Lower lobe of right lung (tissue), 2 donors: ENCODE measurements at places on chromosomes 16 and 17. TPM values are rescaled to one million over a fixed set of nuclear protein-coding genes. Genes with fewer than 3 reads are reported as not detected.

SPDYE4 gene
- not detected for total RNA-seq

RND2 gene
- 0.53 TPM for total RNA-seq

PIEZO1 gene
- 164 TPM for total RNA-seq

NOD2 gene
- 13.2 TPM for total RNA-seq

FBXL16 gene
- total RNA-seq, result 11.0 TPM

CLDN9 gene
- 1.0 TPM for total RNA-seq

RAPGEFL1 gene
- total RNA-seq, result 9.3 TPM

EVPL gene
- 36.8 TPM for total RNA-seq

DNA sequence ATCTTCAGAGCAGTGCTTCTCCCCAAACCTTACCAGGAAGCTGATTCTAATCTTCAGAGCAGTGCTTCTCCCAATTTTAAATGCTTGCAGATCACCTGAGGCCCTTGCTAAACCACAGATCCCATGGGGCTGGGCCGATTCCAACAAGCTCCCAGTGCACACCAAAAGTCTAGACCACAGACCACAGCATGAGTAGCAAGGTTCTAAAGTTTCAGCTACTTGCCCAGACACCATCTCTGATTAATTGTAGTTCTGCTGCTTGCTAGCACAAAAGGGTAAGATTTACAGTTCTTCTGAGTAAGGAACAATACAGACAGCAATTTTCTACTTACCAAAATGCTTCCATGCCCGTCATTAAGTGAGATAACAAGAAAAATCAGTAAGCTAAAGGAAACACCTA, 12.2 kb downstream of the CLEC3A start:
- H3K27ac ChIP-seq, result no peak overlapping the region
- no peak for DNase-seq
- no peaks in the 10 kb centered on the region for H3K4me1 ChIP-seq
- no peaks in the 10 kb centered on the region for H3K36me3 ChIP-seq

GRCh38 chr16:31876951-31877828, 3.6 kb downstream of the ZNF267 start:
- no peak overlapping the region for H3K4me3 ChIP-seq
- no peaks in the 10 kb centered on the region for H3K27me3 ChIP-seq
- no peak for DNase-seq
- H3K36me3 ChIP-seq, result no peaks in the 10 kb centered on the region
- peaks cover 63% of the 10 kb centered on the region for H3K4me1 ChIP-seq
- H3K27ac ChIP-seq, result peak overlapping the region; percentile 9

GRCh38 chr16:76195056-76195455, 82.1 kb upstream of the CNTNAP4 start:
- DNase-seq, result no peak
- H3K36me3 ChIP-seq, result no peaks in the 10 kb centered on the region
- H3K27me3 ChIP-seq, result no peaks in the 10 kb centered on the region
- H3K4me3 ChIP-seq, result no peak overlapping the region

DNA sequence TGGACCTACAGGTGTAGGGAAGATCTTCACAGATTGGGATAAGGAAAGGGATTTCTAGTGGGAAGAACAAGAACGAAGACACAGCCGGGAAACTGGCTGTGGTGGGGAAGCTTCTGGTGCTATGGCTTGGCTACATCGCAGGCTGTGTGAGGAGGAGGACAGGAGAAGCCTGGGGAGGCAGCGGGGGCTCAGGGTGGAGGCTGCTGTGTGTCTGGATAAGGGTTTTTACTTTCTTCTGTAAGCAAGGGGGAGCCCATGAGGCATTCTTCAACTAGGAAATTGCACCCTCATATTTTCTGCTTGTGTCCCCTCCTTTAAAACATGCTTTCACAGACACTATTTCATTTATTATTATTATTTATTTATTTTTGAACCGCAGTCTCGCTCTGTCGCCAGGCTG, 2.9 kb upstream of the RHBDF2 start:
- no peaks in the 10 kb centered on the region for H3K36me3 ChIP-seq
- H3K27me3 ChIP-seq, result no peaks in the 10 kb centered on the region
- peaks cover 35% of the 10 kb centered on the region for H3K4me1 ChIP-seq
- H3K4me3 ChIP-seq, result no peak overlapping the region
- no peak overlapping the region for H3K27ac ChIP-seq

DNA sequence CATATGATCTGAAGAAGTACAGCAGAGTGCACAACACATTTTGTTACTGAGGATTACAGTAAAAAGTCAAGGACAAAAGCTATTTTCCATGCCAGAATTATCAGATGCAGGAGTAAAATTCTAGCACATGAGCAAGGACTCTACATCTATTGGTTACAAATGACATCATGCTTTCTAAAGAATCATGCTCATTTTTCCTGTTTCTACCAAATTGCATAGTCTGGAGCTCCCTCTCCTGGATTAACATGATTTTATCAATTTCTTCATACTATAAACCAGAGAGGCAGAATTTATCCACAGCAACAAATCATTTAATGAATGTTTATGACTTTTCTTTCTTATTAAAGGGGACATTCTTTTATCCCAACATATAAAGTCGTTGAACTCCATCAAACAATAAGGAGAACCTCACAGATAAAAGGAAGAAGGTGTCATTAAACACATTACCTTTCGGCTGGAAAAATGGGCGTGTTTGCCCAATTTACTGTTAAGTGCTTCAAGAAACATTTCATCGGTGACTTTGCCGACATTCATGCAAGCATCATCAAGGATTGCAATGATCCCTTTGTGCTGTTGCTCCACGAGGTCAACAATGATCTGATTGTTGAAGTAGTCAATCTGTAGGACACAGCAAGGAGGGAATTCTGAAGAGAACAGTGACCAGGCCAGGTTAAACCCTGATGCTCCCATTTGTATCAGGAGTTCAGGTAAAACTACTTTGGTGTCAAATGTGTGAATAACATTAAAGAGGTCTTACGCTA, 121.7 kb downstream of the MYO1D start:
- H3K36me3 ChIP-seq, result peaks cover 19% of the 10 kb centered on the region
- H3K4me1 ChIP-seq, result no peaks in the 10 kb centered on the region

DNA sequence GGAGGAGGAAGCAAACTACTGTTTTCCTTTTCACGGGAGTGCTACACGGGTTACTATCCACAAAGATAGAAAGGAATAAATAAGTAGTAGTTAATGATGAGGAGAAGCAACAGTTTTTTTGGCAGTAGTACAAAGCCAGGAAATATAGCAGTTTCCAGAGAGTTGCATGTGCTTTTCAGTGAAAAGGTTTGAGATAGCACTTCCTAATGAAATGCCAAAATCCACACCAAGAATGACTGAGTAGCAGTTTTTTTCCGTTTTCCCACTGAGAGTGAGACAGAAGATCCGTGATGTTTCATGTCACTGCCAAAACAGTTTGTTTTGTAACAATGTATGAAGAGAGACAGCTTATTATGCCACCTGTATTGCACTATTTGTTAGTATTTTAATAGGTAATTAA, 129.1 kb downstream of the STX8 start:
- H3K27ac ChIP-seq, result no peak overlapping the region
- no peak overlapping the region for H3K4me3 ChIP-seq
- H3K27me3 ChIP-seq, result no peaks in the 10 kb centered on the region
- DNase-seq, result no peak

- H3K27ac ChIP-seq, result peak overlapping the region; percentile 72
- DNase-seq, result peak; percentile 57
- no peak overlapping the region for H3K4me3 ChIP-seq
- H3K4me1 ChIP-seq, result peaks cover 43% of the 10 kb centered on the region
- H3K36me3 ChIP-seq, result no peaks in the 10 kb centered on the region
These were observed 73.6 kb downstream of the WIPI1 start for GRCh38 chr17:68383443-68384321.

- H3K27ac ChIP-seq, result no peak overlapping the region
- DNase-seq, result no peak
- H3K36me3 ChIP-seq, result no peaks in the 10 kb centered on the region
- H3K4me3 ChIP-seq, result no peak overlapping the region
- H3K4me1 ChIP-seq, result no peaks in the 10 kb centered on the region
These were observed 336.2 kb upstream of the PMFBP1 start for GRCh38 chr16:72508191-72508590.

- DNase-seq, result no peak
- H3K4me1 ChIP-seq, result peaks cover 23% of the 10 kb centered on the region
- no peaks in the 10 kb centered on the region for H3K27me3 ChIP-seq
- no peak overlapping the region for H3K4me3 ChIP-seq
These were observed 17.6 kb downstream of the TEX2 start for GRCh38 chr17:64245218-64246145.

- H3K4me3 ChIP-seq, result no peak overlapping the region
- H3K27ac ChIP-seq, result no peak overlapping the region
- no peaks in the 10 kb centered on the region for H3K36me3 ChIP-seq
- no peaks in the 10 kb centered on the region for H3K4me1 ChIP-seq
- DNase-seq, result no peak
These were observed 2.6 kb upstream of the CCL22 start for GRCh38 chr16:57355898-57356414.

GRCh38 chr17:81063106-81064093, 28.4 kb downstream of the BAIAP2 start:
- peaks cover 33% of the 10 kb centered on the region for H3K36me3 ChIP-seq
- peak overlapping the region; percentile 54 for H3K27ac ChIP-seq
- DNase-seq, result no peak
- no peak overlapping the region for H3K4me3 ChIP-seq
- H3K27me3 ChIP-seq, result no peaks in the 10 kb centered on the region

- peak; percentile 41 for DNase-seq
- H3K4me1 ChIP-seq, result peaks cover 24% of the 10 kb centered on the region
- H3K4me3 ChIP-seq, result no peak overlapping the region
These were observed 470 bp upstream of the GGT6 start for GRCh38 chr17:4560837-4561256.

DNA sequence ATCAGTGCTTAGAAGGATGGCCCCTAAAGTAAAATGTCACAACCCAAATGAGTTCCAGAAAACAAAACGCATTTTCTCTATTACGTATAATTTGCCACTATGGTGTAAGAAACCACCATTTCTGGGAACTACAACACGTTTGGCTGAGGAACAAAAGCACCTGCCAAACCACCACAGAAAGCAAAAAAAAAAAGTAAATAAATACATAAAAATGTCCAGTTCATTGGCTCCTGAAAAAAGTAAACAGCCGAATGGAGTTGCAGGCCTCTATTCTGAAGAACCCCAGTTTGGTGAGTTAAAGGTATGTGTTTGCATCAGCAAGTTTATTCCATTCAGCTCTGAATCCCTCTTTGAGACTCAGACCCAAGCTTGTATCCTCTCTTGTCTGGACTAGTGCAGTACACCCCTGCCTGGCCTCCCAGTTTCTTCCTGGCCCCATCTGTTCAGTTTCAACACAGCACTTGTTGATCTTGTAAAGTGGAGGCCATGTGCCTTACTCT, 36.9 kb downstream of the ERN1 start:
- DNase-seq, result no peak
- peaks cover 37% of the 10 kb centered on the region for H3K36me3 ChIP-seq
- H3K4me1 ChIP-seq, result peaks cover 57% of the 10 kb centered on the region
- H3K27ac ChIP-seq, result no peak overlapping the region
- H3K4me3 ChIP-seq, result no peak overlapping the region

GRCh38 chr16:27174007-27174406, 29.3 kb upstream of the KDM8 start:
- no peaks in the 10 kb centered on the region for H3K36me3 ChIP-seq
- no peak for DNase-seq
- H3K4me1 ChIP-seq, result no peaks in the 10 kb centered on the region
- no peak overlapping the region for H3K4me3 ChIP-seq
- no peaks in the 10 kb centered on the region for H3K27me3 ChIP-seq

DNA sequence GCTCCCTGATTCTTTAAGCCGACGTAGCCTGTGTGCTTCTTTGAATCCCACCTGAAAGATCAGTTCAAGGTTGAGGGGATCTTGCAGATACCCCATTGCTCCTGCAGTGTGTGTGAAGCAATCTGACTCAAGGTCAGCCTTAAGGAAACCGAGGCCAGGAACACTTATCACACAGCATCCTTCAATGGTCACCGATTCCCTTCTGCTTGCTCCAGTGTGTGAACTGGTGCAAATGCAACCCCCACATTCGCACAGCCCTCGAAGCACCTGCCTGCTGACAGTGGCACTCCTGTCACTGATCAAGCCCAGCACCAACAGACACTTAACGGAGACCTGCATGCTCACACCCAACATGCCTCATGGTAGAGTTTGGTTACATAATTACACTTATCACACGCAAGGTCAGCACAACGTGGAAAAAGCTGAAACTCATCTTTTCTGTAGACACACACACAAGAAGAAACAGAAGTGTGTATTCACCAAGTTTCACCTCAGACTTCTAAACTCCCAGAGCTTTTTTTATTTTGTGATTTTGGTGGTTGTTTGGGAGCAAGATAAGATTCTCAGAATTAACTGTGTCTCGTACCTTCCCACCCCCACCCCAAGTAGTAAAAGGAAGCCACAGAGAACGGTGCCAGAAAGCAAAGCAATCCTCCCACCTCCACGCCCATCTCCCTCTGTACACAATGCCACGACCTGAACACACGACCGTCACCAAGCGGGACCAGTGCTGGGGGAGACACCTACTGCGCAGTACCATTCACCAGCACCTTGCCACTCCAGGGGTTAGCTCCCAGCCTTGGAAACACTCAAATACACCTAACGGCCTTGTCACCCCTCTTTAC, 37.2 kb downstream of the LITAFD start:
- peaks cover 95% of the 10 kb centered on the region for H3K36me3 ChIP-seq
- H3K27ac ChIP-seq, result no peak overlapping the region
- no peak overlapping the region for H3K4me3 ChIP-seq
- no peak for DNase-seq

DNA sequence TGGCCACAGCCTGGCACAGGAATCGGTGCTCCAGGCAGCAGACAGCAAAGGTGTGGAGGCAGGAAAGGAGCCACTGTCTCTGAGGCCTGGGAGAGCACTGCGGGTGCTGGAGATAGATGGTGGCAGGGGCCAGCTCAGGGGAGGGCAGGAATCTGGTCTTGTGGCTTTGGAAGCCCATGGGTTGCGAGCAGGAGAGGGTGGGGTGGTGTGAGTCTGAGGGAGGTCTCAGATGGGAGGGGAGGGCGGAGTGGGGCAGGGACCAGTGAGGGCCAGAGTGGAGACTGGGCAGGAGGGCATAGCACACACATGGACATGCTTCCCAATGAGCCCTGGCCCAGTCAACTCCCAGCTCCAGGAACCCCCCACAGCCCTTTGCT, 70.1 kb downstream of the SREBF1 start:
- no peak overlapping the region for H3K27ac ChIP-seq
- H3K27me3 ChIP-seq, result no peaks in the 10 kb centered on the region
- no peak for DNase-seq
- no peak overlapping the region for H3K4me3 ChIP-seq
- peaks cover 21% of the 10 kb centered on the region for H3K4me1 ChIP-seq

DNA sequence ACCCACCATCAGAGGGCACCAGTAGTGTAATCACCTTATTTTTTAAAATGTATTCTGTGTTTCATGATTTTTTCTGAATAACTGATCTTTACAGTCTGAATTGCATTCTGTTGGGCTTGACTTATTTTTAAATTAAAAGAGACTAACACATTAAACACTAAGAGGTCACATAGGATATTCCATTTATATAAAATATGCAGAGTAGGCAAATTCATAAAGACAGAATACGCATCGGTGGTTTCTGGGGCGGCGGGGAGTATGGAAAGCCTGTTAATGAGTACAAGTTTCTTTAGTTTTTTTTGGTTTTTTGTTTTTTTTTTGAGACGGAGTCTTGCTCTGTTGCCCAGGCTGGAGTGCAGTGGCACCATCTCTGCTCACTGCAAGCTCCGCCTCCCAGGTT, 366.3 kb downstream of the WWOX start:
- no peaks in the 10 kb centered on the region for H3K36me3 ChIP-seq
- H3K4me1 ChIP-seq, result peaks cover 5% of the 10 kb centered on the region
- H3K27ac ChIP-seq, result no peak overlapping the region
- DNase-seq, result no peak
- H3K4me3 ChIP-seq, result no peak overlapping the region

GRCh38 chr16:70254180-70254964, 2.6 kb upstream of the EXOSC6 start:
- peaks cover 20% of the 10 kb centered on the region for H3K4me1 ChIP-seq
- H3K27ac ChIP-seq, result no peak overlapping the region
- H3K4me3 ChIP-seq, result no peak overlapping the region
- H3K27me3 ChIP-seq, result no peaks in the 10 kb centered on the region
- no peak for DNase-seq
- H3K36me3 ChIP-seq, result peaks cover 82% of the 10 kb centered on the region
